Tibial nerve (tissue), 4 donors: ENCODE measurements at places on chromosomes 3 and 15. TPM values are rescaled to one million over a fixed set of nuclear protein-coding genes. Genes with fewer than 3 reads are reported as not detected.

TIGIT gene
- total RNA-seq, result 0.60 TPM

SLC27A2 gene
- total RNA-seq, result not detected

BNC1 gene
- 1.4 TPM for total RNA-seq

NR2E3 gene
- total RNA-seq, result not detected

FETUB gene
- not detected for total RNA-seq

LINGO1 gene
- 2.4 TPM for total RNA-seq

DNA sequence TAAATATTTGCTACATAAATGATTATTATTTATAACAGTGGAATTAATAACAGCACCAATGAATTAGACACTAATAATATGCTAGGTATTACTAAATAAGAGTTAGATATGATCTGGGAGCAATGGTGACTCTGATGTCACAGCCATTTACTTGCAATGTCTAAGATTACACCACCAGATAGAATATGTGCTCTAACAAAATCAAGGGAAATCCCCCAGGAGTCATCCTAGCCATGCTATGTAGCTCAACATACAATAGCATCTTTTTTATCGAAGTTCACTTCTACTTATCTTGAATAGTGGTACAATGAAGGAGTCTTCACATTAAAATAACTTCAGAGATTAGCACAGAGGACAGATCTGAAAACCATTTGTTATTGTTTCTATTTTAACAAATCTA lies 154.0 kb downstream of the FMN1 start:
- no peak for DNase-seq

DNA sequence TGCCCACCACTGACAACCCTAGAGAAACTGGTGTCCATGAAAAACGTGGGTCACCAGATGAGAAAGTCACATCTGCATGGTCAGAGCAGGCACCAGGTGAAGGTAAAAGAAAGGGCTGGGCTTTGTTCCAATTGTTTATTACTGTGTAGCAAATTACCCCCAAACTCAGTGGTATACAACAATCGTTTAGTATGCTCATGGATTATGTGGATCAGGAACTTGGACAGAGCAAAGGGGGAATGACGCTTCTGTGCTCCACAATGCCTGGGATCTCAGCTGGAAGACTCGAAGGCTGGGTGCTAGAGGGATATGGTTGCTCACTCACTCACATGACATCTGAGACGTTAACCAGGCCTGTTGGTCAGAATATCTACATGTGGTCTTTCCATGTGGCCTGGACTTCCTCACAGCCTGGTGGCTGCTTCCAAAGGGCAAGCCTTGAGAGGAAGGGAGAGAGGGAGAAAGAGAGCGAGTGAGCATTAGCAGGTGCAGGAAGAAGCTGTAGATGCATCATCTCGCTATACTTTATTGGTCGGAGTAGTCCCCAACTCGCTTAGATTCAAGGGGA lies 44.9 kb downstream of the LPP start:
- no peak for DNase-seq

- DNase-seq, result no peak
Measured at GRCh38 chr3:197913641-197914380, 36.2 kb upstream of the RPL35A start.

GRCh38 chr3:54960701-54961100 lies 32.8 kb upstream of the LRTM1 start:
- DNase-seq, result no peak

DNA sequence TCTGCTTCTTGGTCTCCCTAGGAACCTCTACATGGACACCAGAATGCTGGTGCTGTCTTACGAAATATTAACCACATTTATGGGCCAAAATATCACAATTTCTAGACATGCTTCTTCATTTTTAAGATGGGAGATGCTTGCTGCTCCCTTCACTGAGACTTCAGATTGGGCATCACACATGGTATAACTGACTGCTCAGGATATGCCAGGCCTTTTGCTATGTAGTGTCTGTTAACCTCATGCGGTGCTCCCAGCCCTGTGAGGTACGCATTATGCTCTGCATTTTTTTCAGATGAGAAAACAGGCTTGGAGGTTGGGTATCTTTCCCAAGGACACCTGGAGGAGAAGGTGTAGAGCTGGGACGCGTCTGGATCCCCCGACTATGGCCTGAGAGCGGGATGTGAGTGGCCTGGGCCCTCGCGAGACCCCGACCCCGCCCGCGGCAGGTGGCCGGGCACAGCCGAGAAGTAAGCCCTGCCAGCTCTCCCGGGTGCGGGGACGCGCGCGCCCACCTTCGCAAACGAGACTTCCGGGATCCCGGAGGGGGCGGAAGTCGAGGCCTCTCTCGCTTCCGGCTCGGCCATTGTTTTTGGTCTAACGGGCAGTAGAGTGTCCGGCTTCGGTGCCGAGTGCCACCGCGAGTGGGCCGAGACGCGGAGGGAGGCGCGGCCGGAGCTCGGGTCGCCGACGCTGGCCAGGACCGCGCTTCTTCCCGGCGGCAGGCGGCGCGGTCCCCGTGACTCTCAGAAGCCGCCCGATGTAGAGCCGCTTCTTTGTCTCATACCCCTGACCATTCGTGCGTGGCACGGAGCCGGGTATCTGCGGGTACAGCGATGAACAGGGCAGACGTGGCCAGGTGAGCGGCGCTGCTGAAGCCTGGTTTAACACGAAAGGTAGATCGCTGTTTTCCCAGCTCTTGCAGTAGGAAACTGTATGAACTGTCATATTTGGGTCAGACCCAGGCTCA lies at the start of gene ZKSCAN7:
TSS of gene ZKSCAN7 (plus strand) at position 568 of the 967 bp plus-strand sequence. CDS start 1,855 bp downstream, outside the sequence.
- DNase-seq, result peak; percentile 14

GRCh38 chr15:88454867-88455810 lies 12.0 kb downstream of the MRPL46 start:
- DNase-seq, result no peak

GRCh38 chr3:119492128-119492527 lies 6.2 kb upstream of the TIMMDC1 start:
- DNase-seq, result no peak

DNA sequence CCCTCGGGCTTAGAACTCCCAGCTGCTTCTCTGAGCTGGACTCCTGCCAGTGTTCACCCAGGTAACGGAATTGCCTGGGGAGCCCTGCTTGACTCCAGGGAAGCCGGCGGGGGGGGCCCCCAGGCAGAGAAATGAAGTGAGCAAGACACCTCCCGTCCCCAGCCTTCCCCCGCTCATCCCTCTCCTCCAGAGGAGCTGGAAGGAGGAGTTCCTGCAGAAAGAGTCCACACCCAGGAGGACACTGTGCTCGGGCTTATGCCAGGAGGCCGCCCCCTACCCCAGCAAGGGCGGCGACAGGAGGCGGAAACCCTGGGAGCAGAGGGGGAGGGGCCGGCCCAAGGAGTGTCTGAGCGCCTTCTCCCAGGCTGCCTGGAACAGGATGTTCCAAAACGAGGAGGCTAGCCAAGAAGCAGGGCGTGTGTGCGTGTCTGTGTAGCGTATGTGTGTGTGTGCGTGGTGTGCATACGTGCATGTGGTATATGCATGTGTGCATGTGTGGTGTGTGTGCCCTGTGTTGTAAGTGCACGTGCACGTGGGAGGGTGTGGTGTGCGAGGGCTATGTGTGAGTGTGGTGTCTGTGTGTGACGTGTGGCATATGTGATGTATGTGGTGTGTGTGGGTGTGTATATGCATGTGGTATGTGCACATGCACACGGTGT lies 511.3 kb downstream of the SHQ1 start:
- peak; percentile 71 for DNase-seq

DNA sequence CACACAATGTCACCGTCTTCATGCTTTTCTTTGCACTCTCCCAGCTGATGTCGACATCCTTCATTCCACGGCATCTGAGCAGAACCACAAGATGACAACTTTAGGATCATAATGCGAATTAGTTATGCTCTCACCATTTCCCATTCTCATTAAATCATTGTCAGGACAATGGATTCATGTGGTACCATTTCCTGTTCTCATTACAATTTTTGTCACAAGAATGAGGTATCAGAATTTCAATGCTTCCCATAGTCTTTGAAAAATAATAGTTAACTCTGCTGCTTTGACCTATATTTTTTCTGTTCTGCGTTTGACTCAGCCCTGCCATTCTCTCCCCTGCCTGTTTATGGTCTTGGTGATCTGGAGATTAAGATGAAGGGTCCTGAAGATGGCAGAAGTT lies 175.7 kb upstream of the MDFIC2 start:
- DNase-seq, result no peak

DNA sequence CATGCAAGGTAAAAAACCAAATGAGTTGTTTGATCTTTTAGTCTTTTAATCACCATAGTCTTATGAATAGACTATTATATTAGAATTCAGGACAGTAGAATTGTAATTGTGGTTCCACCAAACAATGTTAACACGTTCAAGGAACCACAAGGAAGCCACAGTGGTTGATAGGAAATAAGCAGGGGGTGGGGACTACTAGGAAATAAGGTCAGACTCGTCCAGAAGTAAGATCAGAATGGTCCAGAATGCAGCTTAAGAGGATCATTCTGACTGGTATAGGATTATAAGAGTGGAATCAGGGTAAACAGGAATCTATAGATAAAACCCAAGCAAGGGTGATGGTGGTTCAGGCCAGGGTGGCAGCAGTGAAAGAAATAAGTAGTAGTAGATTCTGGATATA lies 7.5 kb downstream of the MYNN start:
- DNase-seq, result no peak

DNA sequence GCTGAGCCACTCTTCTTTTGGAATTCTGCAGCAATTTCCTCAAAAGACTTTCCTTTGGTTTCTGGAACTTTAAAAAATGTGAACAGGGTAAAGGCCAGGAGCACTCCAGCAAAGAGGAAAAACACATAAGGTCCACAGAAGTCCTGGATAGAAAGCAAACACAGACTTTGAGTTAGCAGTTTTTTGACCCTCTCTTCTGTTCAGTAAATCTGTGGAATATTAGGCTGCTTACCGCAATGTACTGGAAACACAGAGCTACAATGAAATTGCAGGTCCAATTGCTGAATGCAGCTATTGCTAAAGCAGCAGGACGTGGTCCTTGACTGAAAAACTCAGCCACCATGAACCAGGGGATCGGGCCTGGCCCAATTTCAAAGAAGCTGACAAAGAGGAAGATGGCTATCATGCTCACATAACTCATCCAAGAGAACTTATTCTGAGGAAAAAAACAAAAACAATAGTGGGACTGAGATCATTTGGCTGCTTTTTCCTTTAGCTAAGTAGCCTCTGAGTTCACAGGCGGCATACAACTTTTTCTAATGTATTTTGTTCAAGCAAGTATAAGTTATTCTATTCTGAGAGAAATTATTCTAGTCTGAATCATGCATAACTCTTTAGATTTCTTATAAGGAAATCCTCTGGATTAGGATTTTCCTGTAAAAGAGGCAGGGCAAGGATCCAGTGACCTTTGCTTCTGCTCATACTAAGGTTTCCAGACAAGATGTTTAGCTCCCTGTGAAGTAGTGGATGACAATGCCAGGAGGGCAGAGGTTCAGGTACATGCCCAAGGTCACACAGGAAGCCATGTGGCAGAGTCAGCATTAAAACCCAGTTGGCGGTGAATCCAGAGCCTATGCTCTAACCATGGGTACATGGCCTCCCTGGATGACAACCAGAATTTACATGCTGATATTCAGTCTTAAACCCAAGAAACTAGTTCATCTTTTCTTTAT lies 28.3 kb downstream of the SLC2A2 start:
- no peak for DNase-seq

GRCh38 chr3:176969066-176969465 lies 228.2 kb downstream of the TBL1XR1 start:
- DNase-seq, result no peak
